Left lung (tissue), 14 donors: ENCODE measurements at places on chromosomes 1 and 21. TPM values are rescaled to one million over a fixed set of nuclear protein-coding genes. Genes with fewer than 3 reads are reported as not detected.

DNA sequence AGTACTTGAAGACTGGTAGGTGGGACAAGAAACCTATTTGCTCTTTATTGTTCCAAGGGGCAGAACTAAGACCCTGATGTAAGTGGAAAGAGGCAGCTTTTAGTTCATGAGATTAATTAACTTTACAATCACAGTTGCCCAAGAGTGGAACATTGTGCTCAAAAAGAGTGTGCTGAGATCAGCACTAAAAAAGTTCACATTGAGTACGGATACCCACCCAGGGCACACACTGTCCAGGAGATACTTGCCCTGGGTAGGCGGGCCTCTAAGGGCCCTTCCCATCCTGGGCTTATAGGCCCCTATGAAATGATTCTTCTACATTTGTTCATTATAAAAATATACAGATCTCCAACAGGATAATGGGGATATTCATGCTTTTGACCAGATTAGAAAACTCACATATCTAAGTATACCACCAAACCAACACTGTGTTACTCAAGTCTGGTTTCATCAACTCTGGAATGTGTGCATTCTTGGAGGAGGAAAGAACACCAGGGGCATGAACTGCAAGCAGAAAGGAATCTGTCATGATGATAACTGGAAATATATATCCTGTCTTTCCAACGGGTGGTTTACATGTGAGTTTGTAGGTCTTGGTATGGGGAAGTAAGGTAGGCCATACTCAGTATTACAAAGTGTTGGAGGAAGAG, 626.2 kb downstream of the SMYD3 start:
- DNase-seq = no peak

- DNase-seq = peak; percentile 58
These were observed 21.1 kb upstream of the F3 start for GRCh38 chr1:94562519-94563260.

NECTIN4 gene
- polyA plus RNA-seq = 11.2 TPM

KLHDC9 gene
- polyA plus RNA-seq = 4.6 TPM

DNA sequence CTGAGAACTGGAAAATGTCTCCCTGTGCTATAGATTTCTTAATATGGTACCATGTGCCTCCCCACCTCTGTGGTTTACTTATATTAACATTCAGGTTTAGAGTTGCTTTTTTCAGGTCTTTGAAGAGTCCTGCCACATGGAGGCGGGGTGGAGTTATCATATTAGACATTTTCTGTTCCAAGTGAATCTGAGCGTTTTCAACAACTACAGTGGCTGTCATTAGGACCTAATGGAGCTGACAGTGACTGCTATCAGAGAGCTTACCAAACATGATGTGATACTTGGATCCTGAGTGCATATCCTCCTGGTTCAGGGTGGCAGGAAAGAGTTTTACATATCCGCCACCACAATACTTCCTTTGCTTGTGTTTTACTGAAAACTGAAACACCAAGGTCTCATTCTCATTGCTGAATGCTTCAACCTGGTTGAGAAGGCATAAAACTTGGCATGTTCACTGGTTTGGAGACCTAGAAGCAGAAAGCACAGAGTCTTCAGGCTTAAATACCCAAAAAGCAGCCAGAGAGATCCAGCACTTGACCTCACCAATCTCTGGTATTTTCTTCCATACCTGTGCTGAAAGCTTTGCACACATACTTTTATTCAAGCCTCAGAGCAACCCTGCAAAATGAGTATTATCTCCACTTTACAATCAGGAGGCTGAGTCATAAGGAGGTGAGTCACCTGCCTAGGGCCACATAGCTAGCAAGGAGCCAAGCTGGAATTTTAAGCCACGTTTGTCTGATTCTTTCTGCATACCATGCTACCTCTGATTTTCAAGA, 47.4 kb upstream of the OSBPL9 start:
- DNase-seq = no peak

GSTM5 gene
- 59.1 TPM for polyA plus RNA-seq

DNA sequence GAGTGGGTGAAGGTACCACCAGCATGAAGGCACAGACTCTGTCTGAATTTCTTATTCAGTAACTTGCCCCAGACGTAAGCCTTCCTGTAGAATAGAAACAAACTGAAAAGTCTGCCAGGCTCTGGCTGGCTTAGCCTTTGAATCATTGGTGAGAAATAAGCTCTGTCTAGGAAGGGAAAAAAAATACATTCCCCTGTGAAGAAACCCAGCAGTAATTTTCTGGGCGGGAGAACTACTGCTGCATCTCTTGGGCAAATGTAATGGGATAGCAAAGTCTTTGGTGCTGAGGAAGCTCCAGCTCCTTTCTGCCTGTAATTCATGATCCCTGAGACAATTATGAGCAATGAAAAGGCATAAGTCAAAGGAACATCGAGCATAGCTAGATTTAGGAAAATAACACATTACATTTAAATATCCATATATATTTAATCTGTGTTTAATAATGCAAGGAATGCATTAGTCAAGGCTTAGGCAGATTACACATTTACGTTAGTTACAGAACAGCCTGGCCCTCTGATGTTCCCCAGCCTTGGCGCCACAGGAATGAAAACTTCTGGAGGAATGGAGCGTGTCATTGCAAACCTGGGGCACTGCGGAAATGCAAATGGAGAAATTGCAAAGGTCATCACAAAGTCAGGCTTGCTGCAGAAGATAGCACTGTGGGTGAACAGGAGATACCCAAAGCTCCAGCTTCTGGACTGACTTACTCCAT, 216.3 kb upstream of the CAMK1G start:
- DNase-seq = no peak

GRCh38 chr1:65527707-65528503, 107.4 kb downstream of the LEPR start:
- no peak for DNase-seq

FCRL6 gene
- polyA plus RNA-seq = 0.47 TPM
